ENCODE measurements at places on chromosomes 5 and 9. TPM values are rescaled to one million over a fixed set of nuclear protein-coding genes. Genes with fewer than 3 reads are reported as not detected.

The TAF11L10 gene
- total RNA-seq = not detected

GRCh38 chr9:89526667-89527066 is 28.8 kb upstream of the SEMA4D start:
- DNase-seq = no peak

GRCh38 chr5:149824120-149824519 is 94.0 kb downstream of the PPARGC1B start:
- DNase-seq = no peak

The PCDHB9 gene
- total RNA-seq = 0.15 TPM

DNA sequence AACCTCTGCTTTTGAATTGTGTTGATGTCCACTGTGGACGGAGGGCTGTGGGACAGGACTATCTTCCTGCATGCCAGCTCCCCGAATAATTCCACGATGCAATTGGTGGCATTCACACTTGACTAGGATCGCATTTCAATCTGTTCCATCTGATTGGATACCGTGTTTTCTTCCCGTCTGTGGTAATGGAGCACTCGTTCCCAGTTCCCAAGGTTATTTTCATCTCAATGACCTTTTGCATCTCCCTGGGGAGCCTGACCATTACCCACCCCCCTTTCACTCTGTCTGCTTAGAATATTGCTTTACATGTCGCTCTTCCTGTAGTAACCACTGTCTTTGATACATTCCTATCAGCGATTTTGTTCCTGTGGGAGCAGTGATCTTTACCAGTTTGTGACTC is 402.2 kb upstream of the WWC1 start:
- no peak for DNase-seq

The OTP gene
- total RNA-seq = not detected

- no peak for DNase-seq
These were observed 122.2 kb downstream of the CEMIP2 start for GRCh38 chr9:71646131-71646530.

The KLHL9 gene
- total RNA-seq = 7.5 TPM

GRCh38 chr9:119420231-119420630 is 51.0 kb upstream of the BRINP1 start:
- no peak for DNase-seq
